ENCODE measurements at places on chromosomes 2 and 18. TPM values are rescaled to one million over a fixed set of nuclear protein-coding genes. Genes with fewer than 3 reads are reported as not detected.

DNA sequence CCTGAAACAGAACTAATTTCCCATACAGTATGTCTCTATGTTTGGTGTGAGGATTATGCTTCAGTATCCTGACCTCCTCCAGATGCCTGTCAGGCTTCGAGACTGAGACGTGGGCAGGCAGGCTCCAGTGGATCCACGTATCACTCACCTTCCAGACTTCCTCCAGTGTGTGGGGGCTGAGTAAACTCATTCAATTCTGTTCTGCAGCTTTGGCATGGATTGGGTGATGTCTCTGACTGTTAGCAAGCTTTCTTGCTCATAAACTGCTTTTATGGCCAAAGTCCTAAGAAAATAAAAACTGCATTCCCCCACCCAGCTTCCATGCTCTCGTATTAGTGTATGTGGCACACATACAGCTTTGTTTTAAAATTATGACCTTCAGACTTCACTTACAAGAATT is 53.6 kb downstream of the CCDC93 start:
- DNase-seq: no peak

- no peak for DNase-seq
Observed at GRCh38 chr2:15041429-15041837, 408.9 kb downstream of the LRATD1 start.

DNA sequence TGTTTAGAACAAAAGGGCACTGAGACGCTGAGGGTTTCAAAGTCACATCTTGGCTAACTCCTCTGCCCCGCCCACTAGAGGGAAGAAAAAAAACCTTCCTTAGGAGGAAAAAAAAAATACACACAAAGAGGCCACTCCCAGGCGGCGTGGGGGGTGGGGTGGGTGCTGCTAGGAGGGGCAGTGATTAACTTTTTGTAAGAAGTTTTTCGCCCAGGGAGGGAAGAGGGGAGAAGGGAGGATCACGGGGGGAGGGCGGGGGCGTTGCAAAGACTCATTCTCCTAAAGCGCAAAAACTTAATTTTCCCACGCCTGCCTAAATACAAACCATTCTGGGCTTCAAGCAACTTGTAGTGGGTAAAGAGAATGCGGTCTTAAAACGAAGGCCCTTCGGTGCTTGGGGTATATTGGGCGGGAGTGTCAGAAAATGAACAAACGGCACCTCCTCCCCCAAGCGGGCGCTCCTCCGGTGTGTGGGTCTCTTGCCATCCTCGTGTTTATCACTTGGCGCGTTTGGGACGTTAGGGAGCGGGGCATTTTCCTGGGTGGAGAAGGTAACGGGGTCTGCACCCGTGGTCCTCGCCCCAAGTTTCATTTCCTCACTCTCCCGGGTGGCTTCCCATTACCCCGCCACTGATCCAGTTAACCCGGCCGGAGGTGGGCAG is 1.7 kb downstream of the CXCR4 start:
- peak; percentile 81 for DNase-seq

DNA sequence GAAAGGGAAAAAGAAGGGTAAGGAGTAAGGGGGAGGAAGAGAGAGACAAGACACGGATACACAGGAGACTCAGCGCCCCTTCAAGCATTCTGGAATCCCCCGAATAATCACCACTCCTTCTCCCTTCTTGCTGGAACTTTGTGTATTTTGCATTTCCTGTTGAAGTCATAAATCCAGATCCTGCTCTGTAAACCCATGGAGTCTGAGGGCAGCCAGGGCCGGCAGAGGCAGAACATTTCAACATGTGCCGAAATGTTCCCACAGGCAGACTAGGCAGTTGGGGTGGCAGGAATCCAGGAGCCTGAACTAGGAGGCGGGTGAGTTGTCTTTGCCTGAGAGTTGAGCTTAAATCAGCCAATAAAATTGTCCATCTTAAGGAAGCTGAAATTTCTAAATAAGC is 193.1 kb downstream of the SH3RF3 start:
- peak; percentile 82 for DNase-seq

DNA sequence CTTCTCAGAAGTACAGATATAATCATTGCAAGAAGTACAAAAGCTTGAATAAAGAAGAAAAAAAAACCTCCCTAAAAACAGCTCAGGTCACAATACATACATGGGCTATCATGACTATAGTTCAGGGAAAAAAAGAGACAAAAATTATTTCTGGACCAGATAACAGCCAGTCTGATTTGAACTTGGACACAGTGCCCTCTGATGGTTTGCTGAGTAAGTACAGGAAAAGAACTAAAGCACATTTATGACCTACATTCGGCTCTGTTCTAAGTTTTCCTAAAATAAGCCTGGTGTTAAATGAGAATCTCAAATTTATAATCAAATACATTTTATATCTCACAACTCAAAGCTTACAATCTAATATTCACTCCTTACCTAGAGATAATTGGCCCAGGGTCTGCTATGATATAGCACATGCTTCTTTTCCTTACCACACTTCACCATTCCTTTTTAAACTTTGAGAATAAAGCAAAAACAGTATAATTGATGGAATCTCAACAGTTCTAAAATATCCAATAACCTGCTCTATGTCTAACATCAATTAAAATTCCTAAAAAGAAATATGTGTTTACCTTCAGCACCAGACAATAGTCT is 81.1 kb downstream of the RAPH1 start:
- no peak for DNase-seq

GRCh38 chr18:31649978-31650719 is 34.2 kb downstream of the B4GALT6 start:
- no peak for DNase-seq

GRCh38 chr18:47283476-47283875 is 32.0 kb upstream of the SKOR2 start:
- no peak for DNase-seq

GRCh38 chr2:227033471-227034148 is 130.4 kb downstream of the COL4A4 start:
- no peak for DNase-seq

DNA sequence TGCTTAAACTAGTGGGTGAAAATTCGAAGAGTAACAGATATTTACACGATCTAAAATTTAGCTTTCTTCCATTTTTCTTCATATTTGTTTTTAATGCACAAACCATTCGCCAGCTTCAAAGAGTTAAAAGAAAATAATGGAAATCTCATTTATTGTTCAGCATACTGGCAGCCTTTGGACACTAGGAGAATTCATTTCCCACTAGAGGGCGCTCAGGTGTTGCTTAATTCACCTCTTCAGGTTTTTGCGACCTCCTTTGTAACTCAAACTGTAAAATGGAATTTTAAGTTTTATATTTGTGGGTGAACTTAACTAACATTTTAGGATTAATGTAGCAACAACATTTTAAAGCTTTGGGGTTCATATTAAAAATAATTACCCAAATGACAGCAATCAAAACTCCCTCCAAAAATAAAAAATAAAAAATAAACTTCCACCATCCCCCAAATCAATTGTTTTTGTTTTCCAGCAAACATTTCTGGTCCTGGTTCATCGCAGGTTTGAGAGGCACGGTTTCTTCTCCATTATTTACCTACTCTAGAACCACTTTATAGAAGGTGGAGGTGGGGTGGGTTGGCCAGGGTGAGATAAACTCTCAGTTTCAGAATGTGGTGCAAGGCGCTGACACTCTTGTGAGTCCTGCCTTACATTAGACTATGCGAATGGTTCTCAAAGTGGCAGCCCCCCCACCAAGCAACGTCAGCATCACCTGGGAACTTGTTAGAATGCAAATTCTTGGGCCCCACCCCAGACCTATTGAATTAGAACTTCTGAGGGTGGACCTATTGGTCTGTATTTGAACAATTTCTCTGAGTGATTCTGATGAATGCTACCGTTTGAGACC is 24.7 kb upstream of the PNPT1 start:
- no peak for DNase-seq

- DNase-seq: no peak
Observed at GRCh38 chr18:1464444-1465217, 560.0 kb downstream of the ADCYAP1 start.

Gene RESP18
- not detected for total RNA-seq

Gene RHBDD1
- total RNA-seq: 40.6 TPM

Gene HNMT
- total RNA-seq: 11.8 TPM

Gene SLC14A1
- total RNA-seq: 12.4 TPM
